ENCODE measurements at places on chromosomes 12 and 14.
A peak's percentile ranks its signal among the peaks of the same experiment; 100 is the strongest.

GRCh38 chr12:67957383-67957782 lies 31.9 kb upstream of the IFNG-AS1 start:
- DNase-seq = no peak

- DNase-seq = no peak
Observed at GRCh38 chr14:100762089-100762515, 35.4 kb downstream of the DLK1 start.

- no peak for DNase-seq
Observed at GRCh38 chr14:60220917-60221316, 28.1 kb upstream of the PPM1A start.

DNA sequence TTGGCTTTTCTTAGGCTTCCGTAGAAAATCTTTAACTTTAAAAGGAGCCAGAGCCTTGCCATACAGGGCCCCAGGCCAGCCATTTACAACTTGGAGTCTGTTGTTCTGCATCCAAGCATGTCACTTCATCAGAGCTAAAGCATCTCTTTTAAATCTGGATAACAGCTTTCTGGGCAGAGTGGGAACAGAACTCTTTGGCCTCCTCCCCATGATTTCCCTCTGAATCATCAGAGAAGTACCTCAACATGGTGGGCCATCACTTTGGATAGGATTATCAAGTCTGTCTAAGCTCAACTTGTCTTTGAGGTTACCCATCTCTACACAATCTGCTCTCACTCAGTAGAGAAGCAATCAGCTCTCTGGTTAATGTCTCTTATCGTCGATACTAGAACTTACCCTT lies 170.9 kb downstream of the SLC6A15 start:
- DNase-seq = no peak

DNA sequence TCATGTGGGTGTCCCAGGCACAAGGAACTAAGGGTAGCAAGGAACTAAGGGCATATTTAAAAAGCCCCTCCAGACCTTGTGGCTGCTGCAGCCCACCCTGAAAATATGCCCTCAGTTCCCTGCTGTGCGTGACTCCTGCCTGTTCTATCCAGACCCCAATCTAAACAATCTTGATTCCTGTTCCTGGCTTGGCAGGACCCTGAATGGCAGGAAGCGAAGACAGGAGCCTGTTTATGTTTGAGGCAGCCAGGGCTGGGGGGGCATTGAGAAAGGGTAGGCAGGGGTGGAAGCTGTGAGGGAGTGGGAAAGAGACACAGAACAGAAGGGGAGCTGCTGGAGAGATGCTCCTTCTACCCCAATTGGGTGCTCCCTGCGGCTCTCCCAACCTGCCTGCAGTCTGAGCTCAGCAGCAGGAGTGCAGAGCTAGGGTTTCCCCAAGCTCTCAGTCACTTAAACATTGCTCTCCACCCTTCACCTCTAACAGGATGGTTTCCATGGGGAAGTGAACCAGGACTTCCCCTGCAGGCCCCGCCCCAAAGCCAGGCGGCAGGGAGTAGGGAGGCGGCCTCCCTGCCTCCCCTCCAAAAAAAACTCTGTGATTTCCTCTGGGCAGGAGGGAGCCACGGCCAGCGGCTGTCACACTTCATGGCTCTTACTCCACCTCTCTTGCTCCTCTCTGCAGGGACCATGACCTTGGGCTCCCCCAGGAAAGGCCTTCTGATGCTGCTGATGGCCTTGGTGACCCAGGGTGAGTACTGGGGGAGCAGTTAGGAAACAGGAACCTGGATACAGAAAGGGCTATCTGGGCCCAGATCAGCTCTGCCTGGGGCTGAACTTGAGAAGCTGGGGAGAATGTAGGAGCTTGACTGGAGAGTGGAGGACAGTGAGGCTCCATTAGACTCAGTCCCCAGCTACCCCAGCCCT lies 4.7 kb downstream of the ACVRL1 start:
- no peak for DNase-seq

DNA sequence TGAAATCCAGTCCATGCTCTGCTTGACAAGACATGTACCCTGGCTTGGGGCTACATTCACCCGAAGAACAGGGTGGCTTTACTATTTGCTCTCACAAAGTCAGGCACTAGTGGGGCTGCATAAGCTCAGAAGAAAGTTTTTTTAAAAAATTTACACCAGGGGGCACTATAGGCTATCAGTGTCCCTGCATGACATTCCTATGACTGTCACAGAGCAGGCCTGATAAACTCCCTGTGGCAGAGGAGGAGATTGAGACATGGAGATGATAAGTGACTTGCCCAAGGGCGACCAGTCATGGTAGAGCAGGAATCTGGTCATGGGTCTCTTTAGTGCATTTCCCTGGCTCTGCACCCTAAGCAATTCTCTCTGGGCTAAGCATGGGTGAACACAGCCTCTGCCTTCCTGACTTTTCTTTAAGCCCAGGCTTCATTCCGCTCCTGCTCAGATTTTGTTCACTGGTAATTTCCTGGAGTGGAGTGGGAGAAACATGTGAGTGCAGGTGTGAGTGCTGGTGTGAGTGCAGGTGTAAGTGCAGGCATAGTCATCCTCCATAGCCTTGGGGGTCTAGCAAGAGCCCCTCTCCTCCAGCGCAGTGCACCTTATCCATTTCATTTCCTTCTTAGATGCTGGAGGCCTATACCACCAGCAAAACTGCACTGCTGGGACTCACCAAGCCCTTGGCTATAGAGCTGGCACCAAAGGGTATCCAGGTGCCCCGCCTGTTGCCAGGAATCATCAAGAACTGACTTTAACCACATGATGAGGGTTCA lies 91.6 kb downstream of the DHRS2 start:
- DNase-seq = peak; percentile 25

- no peak for DNase-seq
Observed at GRCh38 chr12:119079530-119079929, 98.2 kb downstream of the SRRM4 start.

DNA sequence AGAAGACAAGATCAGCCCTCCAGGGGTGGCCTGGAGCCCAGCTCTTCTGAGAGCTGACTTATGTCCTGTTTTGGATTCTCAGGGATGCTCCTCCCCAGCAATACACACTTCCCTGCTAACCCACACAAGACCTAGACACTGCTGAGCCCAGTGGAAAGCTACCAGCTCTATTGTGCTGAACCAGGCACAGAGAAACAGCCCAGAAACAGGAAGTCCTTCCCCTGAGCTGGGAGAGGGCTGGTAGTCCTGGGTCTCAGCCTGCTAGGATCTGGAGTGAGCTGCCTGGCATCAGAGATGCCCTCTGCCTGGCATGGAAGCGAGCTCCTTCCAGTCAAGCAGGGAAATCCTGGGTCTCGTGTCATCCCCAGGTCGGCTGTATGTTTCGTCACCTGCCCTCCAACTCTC lies 1.2 kb upstream of the LAG3 start:
- DNase-seq = no peak

GRCh38 chr12:102171951-102172350 lies 25.7 kb downstream of the PMCH start:
- DNase-seq = no peak

- DNase-seq = no peak
Observed at GRCh38 chr12:109736552-109737108, 23.0 kb downstream of the FAM222A start.

- DNase-seq = no peak
Observed at GRCh38 chr12:66495709-66496108, 183.2 kb downstream of the GRIP1 start.

DNA sequence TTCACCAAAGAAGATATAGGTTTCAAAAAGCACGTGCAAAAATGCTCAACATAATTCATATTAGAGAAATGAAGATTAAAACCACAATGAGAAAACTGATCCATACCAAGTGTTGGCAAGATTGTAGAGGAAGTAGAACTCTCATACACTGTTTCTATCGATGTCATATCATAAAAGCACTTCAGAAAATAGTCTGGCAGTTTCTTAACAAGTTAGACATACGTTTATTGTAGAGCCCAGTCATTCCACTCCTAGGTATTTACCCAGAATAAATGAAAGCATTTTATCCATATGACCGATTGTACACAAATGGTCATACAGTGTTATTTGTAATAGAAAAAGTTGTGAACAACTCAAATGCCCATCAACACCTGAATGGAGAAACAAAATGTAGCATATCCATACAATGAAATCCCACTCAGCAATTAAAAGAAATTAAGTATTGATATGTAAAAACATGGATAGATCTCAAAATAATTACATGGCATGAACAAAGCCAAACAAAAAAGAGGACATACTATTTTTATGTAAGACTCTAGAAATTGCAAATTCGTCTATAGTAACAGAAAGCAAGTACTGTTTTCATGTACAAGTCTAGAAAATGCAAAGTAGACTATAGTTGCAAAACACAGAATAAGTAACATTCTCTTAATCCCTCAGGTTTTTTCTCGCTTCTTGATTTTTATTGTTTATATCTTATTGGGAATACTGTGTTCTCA lies 41.0 kb downstream of the USP15 start:
- DNase-seq = no peak

- DNase-seq = peak; percentile 2
Observed at GRCh38 chr12:42236017-42236416, 2.0 kb downstream of the YAF2 start.

GRCh38 chr14:100573002-100573756 lies 14.0 kb downstream of the BEGAIN start:
- DNase-seq = no peak

DNA sequence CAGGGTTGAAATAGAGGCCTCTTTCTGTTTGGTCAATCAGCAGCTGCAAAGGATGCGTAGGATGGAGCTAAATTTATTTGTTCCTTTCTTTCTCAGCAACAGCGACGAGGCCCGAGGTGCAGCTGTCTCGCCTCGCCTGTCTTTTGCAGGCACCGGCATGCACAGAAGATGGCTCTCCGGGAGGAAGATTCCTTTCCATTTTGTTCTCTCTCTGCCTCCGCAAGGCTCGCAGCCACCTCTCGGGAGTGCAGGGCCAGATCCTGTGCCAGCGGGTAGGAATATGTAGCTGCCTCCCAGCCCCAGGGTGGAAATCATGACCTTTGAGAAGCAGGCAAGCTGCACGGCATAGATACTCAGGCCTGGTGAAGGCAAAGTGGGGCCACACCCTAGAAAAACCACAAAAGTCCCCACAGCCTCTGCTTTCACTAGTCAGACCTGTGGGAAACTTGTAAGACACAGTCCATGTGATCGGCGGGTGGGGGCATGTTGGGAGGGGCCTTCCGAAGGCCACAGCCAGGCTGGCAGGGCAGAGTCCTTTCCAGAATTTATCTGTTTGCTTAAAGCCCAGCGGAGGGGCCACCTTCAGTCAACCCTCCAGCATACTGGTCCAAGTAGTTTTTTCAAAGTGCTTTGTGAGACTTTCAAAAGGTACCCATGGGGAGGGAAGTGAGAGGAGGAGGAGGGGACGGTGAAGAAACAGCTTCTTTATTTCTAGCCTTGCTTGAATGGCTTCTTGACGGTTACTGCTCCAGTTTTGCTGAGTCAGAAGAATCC lies at the start of gene MAP1LC3B2:
Gene MAP1LC3B2, plus strand, starts transcription at position 220 of the 774 bp plus-strand sequence. CDS start 16,562 bp downstream, outside the sequence.
- peak; percentile 62 for DNase-seq

DNA sequence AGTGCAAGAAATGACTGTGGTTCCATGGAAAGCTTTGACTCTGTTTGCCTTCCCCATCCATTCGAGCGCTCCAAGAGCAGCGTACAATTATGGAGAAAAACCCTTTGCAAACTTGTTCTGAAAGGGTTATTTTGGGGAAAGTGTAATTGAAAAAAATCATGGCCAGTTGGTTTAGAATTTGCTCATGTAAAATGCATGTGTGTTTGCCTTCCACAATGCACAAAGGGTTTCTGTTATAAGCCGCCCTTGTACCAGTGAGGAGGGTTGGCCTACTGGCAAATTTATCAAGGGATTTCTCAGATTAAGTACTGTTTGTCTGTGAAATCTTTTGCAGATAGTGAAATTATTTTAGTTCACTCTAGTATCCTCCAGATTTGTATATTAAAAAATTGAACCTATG lies 62.7 kb upstream of the PELI2 start:
- DNase-seq = peak; percentile 87

- no peak for DNase-seq
Observed at GRCh38 chr12:56086096-56086495, 6.1 kb downstream of the ERBB3 start.

DNA sequence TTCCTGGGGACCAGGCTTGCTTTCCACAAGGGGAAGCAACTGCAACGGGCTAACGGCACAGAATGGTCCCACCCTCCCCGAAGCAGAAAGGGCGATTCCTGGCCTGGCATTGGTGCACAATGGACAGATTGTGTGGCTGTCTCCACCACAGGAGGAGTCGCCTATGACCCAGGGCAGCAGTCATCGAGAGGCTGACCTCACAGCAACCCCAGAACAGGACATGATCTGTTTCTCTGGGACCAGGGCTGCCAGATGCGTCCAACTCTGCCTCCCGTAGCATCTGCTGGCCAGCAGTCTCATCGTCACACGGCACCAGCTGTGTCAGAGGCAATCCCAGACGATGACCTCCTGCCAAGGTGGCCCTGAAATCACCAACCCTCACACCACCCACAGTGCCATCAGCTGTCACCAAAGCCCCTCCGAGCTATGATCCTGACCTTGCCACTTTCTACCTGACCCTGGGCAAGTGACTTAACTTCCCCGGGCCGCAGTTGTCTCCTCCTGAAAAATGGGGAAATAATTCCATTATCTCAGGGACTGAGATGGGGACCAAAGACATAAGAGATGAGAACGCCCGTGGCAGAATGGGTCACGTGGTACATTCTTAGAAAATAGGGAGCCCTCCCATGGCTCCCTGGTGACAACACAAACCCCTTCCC lies 86.7 kb downstream of the CHGA start:
- DNase-seq = peak; percentile 99

DNA sequence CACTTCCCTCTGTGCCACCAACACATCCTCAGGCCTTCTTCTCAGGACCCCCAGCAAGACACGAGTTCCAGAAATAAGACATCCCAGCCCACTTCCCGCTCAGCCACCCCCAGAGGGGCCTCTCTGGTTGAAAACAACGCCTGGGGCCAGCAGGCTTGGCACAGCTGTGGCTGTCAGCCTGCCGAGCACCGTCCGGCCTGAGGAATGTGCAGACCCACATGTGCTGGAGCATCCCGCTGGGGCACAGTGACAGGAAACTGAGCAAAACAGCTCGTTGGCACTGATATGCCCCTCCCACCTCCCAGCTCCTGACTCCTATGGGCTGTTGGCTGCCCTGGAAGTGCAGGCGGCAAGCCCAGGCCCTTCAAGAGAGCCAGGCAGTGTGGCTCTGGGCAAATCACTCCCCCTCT lies 1.4 kb downstream of the SYNE3 start:
- DNase-seq = peak; percentile 71

GRCh38 chr14:101377069-101377468 lies 184.2 kb upstream of the DIO3 start:
- DNase-seq = no peak

GRCh38 chr12:42865282-42865681 lies 275.7 kb upstream of the PRICKLE1 start:
- no peak for DNase-seq

GRCh38 chr12:62332598-62332997 lies 72.4 kb downstream of the USP15 start:
- no peak for DNase-seq

DNA sequence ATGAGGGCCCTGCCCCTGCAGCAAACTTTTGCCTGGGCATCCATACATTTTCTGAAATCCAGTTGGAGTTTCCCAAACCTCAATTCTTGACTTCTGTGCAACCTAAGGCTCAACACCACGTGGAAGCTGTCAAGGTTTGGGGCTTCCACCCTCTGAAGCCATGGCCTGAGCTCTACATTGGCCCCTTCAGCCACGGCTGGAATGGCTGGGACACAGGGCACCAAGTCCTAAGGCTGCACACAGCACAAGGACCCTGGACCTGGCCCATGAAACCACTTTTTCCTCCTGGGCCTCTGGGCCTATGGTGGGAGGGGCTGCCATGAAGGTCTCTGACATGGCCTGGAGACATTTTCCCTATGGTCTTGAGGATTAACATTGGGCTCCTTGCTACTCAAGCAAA lies 266.3 kb downstream of the LRIG3 start:
- DNase-seq = no peak
